ENCODE measurements at places on chromosomes 2 and 18.

DNA sequence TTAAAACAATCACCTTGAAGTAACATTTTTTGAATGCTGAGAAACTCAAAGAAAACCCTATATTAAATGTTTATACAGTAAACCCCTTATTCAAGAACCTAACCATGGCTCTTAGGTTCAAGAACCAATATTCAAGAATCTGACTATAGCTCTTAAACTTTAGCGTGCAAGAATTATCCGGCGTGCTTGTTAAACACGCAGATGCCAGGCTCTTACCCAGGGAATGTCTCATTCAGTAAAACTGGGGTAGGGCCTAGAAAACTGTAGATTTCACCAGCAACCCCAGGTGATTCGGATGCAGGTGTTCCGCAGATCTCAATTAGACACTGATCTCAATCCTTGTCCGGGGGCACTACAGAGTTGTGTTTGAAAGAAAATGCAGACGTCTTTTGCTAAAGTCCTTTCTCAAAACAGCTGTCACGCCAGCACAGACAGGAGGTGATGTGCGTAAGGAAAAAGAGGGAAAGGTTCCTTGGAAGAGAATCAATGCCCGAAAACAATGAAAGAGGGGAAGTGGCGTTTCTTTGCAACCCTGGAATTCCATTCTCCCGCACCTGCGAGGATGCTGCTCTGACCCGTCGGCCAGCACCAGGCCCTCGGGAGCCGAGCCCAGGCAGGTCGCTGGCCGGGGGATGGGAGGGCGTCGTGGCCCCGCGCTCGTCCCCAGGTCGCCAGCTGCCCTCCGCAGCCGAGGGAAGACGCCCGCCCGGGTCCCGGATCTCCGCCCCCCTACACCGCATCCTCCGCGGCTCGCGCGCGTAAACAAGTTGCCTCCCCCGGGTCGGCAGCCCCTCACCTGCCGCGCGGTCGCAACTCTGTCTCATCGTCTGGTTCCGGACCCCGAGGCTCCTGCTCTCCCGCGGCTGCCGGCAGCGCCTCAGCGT lies 851 bp downstream of the EIF2AK3 start:
- DNase-seq = peak; percentile 40

DNA sequence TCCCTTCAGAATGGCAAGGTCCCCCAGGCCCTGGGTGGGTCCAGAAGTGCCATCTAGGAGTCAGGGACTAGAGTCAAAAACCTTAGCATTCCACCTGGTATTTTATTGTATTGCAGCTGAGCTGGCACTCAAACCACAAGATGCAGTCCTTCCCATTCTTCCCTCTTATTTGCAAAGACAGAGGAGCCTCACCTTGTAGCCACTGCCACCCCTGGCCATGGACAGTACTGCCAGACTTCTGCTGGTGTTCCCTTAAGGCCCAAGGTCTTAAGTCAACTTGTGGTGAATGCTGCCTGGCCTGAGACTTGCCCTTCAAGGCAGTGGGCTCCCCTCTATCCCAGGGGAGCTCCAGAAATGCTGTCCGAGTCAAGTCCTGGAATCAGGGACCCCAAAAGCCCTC lies 6.9 kb downstream of the UGT1A10 start:
- DNase-seq = no peak

DNA sequence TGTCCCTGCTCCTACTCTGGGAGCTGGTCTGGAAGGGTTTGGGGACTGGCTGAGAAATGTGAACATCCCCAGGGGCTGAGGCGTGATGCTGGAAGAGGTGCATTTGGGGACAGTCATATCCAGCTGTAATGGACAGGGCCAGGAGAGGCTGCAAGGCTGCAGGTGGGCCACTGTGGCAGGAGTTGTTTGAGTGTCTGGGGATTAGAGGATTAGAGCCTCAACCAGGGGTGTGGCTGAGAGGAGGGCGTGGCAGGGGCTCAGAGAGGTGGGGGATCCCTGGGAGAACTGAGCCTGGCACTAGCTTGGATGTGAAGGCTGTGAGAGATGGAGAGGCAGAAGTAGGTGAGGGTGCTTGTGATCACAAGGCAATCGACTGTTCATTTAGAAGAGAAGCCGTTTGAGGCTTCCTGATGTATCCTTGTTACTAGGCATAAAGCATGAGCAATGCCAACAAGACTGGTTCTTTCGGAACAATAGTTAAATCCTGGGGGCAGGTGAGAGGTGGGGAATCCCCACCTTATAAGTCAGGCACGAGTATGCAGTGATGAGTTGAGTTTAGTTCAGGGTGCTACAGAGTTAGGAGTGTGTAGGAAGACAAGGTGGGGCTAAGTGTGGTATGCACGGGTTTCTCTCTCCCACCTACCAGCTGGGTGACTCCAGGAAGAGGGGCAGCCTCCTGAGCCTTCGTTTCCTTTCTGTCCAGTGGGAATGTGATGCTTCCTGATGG lies 31.9 kb downstream of the SH3RF3 start:
- DNase-seq = no peak

DNA sequence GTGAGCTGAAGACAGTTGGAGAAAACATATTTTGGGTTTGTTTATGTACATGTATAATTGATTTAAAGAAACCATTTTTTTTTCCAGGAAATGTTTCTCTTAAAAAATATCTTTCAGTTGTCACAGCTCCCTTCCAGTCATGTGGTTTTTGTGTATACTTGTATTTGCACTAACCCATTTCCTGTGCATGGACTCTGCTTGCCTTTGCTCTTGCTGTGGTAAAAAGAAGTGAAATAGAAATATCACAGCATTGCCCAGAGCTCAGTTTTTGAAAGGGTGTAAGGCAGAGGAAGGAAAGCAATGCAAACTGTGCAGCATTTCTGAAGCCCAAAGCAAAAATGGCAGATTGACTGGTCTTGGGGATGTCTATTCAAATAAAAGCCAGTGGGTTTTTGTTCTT lies 10.4 kb upstream of the DOCK10 start:
- DNase-seq = no peak

- no peak for DNase-seq
Measured at GRCh38 chr2:871926-872680, 78.5 kb upstream of the SNTG2 start.

- no peak for DNase-seq
Measured at GRCh38 chr2:83795777-83796176, 663.3 kb downstream of the SUCLG1 start.

- no peak for DNase-seq
Measured at GRCh38 chr18:48161911-48162698, 231.6 kb upstream of the SMAD2 start.

- DNase-seq = no peak
Measured at GRCh38 chr18:63451799-63452660, 24.7 kb upstream of the SERPINB5 start.

DNA sequence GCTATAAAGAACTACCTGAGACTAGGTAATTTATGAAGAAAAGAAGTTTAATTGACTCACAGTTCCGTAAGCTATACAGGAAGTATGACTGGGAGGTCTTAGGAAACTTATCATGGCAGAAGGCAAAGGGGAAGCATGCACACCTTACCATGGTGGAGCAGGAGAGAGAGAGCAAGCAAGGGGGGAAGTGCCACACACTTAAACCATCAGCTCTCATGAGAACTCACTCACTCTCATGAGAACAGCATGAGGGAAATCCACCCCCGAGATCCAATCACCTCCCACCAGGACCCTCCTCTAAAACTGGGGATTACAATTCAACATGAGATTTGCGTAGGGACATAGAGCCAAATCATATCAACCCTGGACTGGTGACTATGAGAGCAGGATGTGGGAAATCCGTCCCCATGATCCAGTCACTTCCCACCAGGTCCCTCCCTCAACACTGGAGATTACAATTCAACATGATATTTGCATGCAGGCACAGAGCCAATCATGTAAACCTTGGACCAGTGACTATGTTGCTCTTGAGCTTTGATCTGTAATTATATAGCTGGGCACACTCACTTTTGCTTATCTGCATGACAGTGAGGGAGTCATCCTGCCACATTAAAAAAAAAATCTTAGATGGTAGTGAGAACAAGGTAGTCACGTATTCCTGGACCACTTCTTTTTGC lies 12.9 kb downstream of the ADAM23 start:
- no peak for DNase-seq

- no peak for DNase-seq
Measured at GRCh38 chr2:134253804-134254203, at the start of gene MGAT5. TSS of gene MGAT5 (plus strand) at chr2:134254072. CDS start at chr2:134254404, 332 bp downstream.

- DNase-seq = no peak
Measured at GRCh38 chr18:72412927-72413326, 131.2 kb downstream of the CBLN2 start.

GRCh38 chr2:109715313-109715805 lies 78.7 kb upstream of the RGPD5 start:
- DNase-seq = no peak

GRCh38 chr2:38619458-38620164 lies 16.9 kb upstream of the HNRNPLL start:
- no peak for DNase-seq

- DNase-seq = no peak
Measured at GRCh38 chr18:79317703-79318102, 78.0 kb upstream of the NFATC1 start.

GRCh38 chr18:63775166-63775730 lies at the start of gene SERPINB7:
TSS of gene SERPINB7 (plus strand) at chr18:63775418. CDS start at chr18:63782373, 6,955 bp downstream.
- no peak for DNase-seq

DNA sequence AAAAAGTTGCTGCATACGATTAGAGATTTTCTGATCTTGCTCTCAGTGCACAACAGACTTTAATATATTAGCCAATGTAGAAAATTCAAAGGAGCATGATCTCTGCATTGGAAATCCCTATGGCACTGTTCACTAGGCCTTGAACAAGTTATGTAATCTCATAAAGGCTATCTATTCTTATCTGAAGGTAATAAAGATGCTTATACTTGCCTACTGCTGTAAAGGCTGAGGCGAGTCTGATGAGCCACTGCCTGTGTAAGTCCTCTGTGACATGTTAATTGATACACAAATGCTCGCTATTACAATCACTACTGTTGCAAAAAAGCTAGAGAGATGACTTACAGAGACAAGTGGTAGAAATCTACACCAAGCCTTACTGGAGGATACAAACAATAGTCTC lies 207.4 kb downstream of the EPHA4 start:
- no peak for DNase-seq

DNA sequence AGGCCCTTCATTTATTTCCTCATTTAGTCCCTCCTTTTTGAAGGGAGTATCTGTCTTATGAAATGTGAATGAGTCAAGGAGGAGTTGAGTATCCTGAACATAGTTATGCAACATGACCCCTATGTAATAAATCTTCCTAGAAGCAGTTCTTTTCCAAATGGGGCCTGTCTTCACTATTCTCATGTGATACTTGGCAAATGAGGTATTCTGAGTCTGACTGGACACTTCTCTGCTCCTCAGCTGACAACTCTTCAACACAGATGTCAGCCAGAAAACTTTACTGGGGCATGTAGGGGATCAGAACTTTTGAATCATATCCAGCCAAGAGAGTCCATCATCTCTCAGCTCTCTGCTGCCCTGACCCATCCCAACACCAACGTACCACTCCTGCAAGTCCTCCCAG lies 291.6 kb downstream of the ZNF385B start:
- no peak for DNase-seq

DNA sequence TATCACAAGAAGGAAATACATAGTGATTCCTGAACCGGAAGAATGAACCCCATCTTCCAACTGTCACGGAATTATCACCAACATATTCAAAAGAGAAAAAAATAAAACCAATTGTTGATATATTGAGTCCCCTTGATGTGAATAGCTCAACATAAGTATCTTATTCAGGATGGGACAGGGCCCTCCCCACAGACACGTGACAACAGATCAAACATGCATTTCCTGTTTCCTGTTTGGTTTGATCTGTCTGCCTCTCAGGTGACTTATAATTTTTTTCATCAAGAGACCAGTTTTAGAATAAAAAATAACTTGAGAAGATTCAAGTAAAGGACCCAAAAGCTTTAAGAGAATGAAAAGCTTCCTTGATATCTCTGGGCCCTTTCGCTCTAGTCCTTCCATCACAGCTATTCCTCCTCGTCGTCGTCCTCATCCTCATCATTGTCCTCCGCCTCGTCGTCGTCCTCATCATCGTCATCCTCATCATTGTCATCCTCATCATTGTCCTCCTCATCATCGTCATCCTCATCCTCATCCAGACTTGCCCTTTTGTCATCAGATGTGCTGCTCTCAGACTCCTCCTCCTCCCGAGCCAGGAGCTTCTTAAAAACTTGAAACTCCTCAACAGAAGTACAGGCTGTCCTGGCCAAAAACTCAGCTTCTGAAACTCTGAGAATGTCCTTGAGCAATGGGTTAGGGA lies 6.3 kb downstream of the MTERF4 start:
- no peak for DNase-seq

DNA sequence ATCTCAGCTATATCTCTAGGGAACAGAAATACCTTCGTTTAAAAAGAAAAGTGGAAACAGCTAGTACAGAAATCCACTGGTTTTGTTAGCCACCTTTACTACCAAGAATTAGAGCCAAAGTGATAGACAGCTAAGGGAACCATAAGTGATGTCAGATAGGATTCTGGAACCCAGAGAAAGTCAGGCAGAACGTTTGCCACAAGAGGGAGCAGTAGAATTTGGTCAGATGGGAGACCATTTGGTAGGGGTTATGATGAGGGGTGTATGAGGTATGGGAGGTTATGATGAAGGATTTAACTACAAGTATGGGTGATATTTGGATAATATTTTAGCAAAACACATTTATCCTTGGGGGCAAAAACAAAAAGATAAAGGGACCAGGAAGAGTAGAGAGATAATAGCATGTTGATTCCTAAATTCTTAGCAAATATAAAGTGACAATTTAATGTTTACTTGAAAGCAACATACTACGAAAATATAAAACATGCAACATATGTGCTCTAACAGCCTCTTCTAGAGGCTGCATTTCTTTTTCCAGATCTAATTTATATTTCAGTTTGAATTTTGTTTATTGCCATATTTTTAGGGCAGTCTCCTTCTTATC lies 3.3 kb downstream of the SLC8A1 start:
- DNase-seq = no peak

DNA sequence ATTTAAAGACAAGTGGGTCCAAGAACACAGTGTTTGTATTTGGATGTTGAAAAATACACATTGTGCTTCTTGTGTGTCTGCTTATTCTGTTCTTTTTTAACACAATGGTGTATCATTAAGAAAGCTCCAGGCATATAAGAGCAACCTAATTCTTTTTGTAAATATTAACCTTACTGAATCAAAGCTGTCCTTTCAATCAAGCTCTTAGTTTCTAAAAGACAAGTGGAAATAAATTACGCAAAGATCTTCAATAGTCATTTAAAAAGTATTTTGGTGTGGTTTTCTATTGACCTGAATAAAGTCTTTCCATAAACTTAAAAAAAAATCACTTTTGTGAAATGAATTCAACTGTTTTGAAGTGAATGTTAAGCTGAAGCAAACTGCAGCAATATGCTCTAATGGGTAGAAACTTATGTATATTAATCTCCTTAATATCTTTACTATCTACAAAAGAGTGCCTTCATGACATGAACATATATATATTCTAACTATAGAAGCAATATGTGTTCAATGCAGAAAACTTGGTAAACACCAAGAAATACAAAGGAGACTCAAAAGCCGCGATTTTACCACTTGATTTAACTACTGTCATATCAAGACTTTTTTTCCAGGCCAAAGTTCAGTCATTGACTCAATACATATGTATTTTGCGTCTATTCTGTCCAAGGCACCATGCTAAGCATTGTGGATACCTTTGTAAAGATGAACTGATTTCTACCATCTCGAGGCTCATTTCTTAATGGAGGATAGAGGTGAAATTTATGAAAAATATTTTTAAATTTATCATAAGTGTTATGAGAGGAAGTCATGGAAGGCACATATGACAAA lies 97.7 kb downstream of the ARHGAP15 start:
- no peak for DNase-seq

GRCh38 chr2:31920962-31921361 lies 89.8 kb downstream of the MEMO1 start:
- no peak for DNase-seq

GRCh38 chr2:161979490-161979889 lies 94.5 kb downstream of the DPP4 start:
- DNase-seq = no peak

All from activated CD8-positive, alpha-beta memory T cell treated with anti-CD3 and anti-CD28 coated beads for 1 hour (primary cell).